ENCODE measurements at places on chromosomes 16 and 17.

DNA sequence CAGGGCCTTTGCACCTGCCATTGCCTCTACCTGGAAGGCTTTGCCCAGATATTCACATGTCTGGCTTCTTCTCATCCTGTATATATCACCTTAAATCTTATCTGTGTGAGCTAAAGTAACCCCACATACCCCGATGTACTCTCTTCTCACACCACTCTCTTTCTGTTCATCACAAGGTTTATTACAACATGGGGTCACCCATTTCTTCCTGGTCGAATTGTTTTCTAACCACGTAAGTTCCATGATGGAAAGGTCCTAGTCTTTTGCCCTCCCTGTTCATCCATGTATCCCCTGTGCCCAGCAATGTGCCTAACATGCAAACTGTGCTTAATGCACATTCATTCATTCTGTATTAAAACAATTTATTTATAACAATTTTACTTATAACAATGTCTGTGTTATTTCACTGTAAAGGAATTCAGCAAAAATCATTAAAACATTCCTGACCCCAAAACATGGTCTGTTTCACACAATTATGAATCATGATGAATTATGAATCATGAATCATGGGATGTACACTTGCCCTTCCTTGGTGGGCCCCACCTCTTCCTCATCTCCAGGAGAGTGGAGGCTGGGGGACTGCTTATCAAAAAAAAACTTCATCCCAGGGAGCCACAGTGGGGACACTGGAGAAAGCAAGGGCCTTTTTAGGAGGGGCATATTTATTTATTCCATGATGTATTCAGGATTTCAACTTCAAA is 336.4 kb downstream of the GRIN2A start:
- no peak for DNase-seq
- no peaks in the 10 kb centered on the region for H3K4me1 ChIP-seq
- no peak overlapping the region for H3K27ac ChIP-seq
- no peaks in the 10 kb centered on the region for H3K27me3 ChIP-seq

GRCh38 chr16:89122322-89122851 is 28.7 kb downstream of the ACSF3 start:
- H3K36me3 ChIP-seq, result peaks cover 4% of the 10 kb centered on the region
- no peaks in the 10 kb centered on the region for H3K4me1 ChIP-seq
- H3K27me3 ChIP-seq, result no peaks in the 10 kb centered on the region
- peak; percentile 20 for DNase-seq
- no peak overlapping the region for H3K4me3 ChIP-seq

GRCh38 chr17:67137026-67137370 is 92.6 kb downstream of the CACNG1 start:
- H3K36me3 ChIP-seq, result no peaks in the 10 kb centered on the region
- no peaks in the 10 kb centered on the region for H3K4me1 ChIP-seq
- no peak for DNase-seq
- no peaks in the 10 kb centered on the region for H3K27me3 ChIP-seq
- H3K4me3 ChIP-seq, result no peak overlapping the region

GRCh38 chr17:6147042-6147441 is 76.9 kb downstream of the WSCD1 start:
- no peak for DNase-seq
- H3K4me1 ChIP-seq, result no peaks in the 10 kb centered on the region
- no peaks in the 10 kb centered on the region for H3K27me3 ChIP-seq
- H3K4me3 ChIP-seq, result no peak overlapping the region

GRCh38 chr17:27466376-27466742 is 10.1 kb downstream of the KSR1 start:
- no peak overlapping the region for H3K4me3 ChIP-seq
- DNase-seq, result no peak
- no peaks in the 10 kb centered on the region for H3K27me3 ChIP-seq
- H3K4me1 ChIP-seq, result no peaks in the 10 kb centered on the region
- H3K36me3 ChIP-seq, result no peaks in the 10 kb centered on the region

DNA sequence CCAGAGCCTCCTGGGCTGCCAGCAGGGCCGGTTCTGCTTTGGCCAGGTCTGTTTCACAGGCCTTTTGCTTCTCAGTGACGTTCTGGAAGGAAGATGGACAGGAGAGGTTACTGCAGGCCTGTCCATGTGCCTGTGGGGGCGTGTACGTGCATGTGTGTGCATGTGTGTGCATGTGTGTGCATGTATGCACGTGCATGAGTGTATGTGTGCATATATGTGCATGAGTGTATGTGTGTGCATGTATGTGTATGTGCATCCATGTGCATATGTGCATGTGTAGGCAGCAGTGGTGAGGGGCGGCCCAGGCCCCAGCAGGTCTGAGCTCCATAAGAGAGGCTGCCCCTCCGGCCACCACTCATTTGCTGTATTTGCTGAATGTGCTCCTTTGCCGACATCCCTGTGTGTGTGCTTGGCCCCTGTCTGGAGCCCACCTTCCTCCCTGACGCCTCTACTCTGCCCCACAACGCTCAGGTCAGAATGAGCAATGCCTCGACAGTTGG is 81.8 kb downstream of the PGS1 start:
- H3K27me3 ChIP-seq, result no peaks in the 10 kb centered on the region
- H3K36me3 ChIP-seq, result no peaks in the 10 kb centered on the region
- H3K4me1 ChIP-seq, result no peaks in the 10 kb centered on the region
- H3K27ac ChIP-seq, result no peak overlapping the region
- DNase-seq, result no peak
- H3K4me3 ChIP-seq, result no peak overlapping the region

DNA sequence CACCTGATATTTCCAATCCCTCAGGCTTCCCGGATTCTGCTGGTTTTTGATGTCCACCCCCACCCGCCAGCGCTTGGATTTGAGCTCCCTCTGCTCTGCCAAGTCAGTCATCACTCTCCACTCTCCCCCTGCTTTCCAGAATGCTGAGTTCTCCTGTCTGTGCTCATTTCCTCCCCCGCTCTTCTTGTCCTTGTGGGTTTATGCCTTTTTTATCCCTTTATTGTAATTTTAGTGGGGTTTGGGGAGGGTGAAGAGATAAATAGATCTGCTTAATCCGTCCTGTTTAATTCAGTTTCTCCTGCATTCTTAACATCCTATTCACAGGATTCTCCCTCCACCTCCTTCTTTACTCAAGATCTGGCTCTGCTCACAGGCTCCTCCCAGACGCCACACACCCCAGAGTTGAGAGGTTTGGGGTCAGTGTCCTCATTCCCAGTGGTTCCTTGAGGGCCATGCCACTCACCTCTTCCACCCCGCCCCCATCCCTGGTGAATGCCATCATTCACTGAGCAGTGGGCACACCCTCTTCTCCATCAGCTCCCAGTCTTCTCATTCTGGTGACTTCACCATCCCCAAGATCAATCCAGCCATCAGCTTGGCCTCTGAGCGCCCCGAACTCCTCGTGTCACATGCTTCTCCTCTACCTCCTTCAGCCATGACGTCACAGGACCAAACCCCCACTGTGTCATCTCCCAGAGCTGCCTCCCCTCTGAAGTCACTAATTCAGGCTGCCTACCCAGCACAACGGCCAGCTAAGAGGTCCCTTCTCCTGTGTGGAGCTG is 15.1 kb upstream of the GUCY2D start:
- no peak for DNase-seq
- no peak overlapping the region for H3K4me3 ChIP-seq
- no peaks in the 10 kb centered on the region for H3K36me3 ChIP-seq
- no peaks in the 10 kb centered on the region for H3K4me1 ChIP-seq

DNA sequence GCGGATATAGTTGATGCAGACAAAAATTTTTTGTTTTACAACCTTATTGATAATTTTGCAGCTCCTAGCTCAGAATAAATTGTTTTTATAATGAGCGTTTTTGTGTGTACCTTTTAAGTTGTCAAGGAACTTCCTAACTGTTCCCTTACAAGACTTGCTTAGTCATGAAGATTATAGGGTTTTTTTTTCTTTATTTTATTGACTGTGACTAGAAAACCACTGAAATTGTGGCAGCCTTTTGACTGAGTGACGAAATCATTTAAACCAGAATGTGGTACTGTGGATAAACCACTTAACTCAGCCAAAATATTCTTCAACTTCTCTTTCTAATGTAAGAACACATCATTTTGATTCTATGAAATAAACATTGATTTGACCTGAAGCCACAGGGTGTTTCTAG is 40.8 kb upstream of the VPS4A start:
- DNase-seq, result no peak
- H3K36me3 ChIP-seq, result peaks cover 3% of the 10 kb centered on the region
- H3K4me3 ChIP-seq, result no peak overlapping the region
- H3K27ac ChIP-seq, result no peak overlapping the region
- no peaks in the 10 kb centered on the region for H3K27me3 ChIP-seq

- no peaks in the 10 kb centered on the region for H3K36me3 ChIP-seq
- peaks cover 34% of the 10 kb centered on the region for H3K4me1 ChIP-seq
- DNase-seq, result peak; percentile 72
- H3K27ac ChIP-seq, result peak overlapping the region; percentile 89
- H3K4me3 ChIP-seq, result peak overlapping the region; percentile 43
Measured at GRCh38 chr17:27244491-27245223, 49.3 kb upstream of the WSB1 start.

DNA sequence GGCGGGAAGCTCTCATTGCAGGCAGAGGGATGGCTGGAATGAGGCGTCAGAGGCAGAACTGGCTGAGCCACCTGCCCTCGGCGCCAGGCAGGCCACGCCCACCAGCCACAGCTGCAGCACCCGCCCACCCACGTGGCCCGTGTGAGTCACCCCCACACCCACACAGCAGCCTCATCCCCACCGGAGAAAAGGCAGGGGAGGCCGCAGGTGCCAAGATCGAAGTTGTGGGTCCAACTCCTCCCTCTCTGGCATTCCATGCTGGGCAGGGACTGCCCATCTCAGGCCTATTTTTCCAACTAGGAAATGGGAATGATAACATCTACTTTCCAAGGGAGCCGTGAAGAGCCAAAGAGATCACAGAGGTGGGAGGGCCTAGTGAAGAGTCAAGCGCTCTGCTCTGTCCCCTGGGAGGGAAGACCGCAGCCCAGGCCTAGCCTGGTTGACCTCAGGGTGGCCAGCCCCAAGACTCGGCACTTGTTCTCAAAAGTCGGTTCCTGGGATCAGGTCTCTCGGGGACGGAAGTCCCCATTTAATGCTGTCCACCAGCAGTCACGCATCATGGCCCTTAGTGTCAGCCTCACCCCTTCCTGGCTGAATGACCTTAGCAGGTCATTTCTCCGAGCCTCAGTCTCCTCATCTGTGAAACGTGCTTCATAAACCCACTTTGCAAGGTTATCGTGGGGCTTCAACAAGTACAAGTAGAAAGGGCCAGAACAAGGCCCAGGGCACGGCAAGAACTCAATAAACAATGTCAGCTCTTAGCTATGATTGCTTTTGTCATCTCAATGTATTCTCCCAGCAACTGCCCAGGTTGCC is at the start of gene TRPV3:
Gene TRPV3 (minus strand): TSS at position 45 of the 816 bp plus-strand sequence. CDS start 2,962 bp downstream, outside the sequence.
- H3K4me3 ChIP-seq, result peak within 1 kb of the TSS; percentile 29
- H3K27me3 ChIP-seq, result no peaks in the 10 kb centered on the region
- peaks cover 5% of the 10 kb centered on the region for H3K4me1 ChIP-seq

DNA sequence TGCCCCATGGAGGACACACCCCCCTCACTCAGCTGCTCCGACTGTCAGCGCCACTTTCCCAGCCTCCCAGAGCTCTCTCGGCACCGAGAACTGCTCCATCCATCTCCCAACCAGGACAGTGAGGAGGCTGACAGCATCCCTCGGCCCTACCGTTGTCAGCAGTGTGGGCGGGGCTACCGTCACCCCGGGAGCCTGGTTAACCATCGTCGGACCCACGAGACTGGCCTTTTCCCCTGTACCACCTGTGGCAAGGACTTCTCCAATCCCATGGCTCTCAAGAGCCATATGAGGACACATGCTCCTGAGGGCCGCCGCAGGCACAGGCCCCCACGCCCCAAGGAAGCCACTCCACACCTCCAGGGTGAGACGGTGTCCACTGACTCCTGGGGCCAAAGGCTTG is 2.1 kb downstream of the ZNF646 start:
- no peak overlapping the region for H3K4me3 ChIP-seq
- no peaks in the 10 kb centered on the region for H3K27me3 ChIP-seq
- H3K36me3 ChIP-seq, result peaks cover 4% of the 10 kb centered on the region
- H3K4me1 ChIP-seq, result peaks cover 20% of the 10 kb centered on the region

DNA sequence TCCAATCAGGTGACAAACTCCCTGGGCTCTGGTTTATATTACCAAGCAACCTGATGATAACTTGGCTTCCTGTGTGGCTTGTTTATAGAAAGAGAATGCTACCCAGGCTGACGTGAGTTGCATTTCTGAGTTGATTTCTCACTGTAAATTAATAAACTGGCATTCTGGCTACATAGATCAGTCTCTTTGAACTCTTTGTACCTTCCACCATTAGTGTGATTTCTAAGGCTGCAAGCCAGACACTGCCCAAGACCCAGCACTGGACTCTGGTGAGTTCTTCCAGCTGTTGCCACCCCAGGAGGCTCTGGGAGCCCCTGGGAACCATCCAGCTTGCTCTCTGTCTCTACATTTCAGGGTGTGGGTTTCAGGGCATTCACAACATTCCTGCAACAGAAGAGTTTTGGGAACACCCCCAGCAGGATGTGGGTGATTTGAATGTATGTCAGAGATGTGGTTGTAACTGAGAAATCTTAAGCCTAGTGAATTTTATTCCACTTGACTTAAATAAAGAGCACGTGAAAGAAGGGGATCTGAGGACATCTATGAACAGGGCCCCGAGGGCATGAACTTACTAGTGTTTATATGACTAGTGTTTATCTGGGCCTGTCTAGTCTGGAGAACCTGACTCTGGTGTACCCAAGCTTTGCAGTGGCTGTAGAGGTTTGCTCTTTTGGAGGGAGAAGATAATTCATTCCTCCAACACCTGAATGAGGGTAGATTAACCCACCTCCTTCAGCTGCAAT is 30.3 kb upstream of the LRRC37A start:
- no peaks in the 10 kb centered on the region for H3K27me3 ChIP-seq
- no peak overlapping the region for H3K4me3 ChIP-seq
- H3K27ac ChIP-seq, result peak overlapping the region; percentile 52
- no peaks in the 10 kb centered on the region for H3K36me3 ChIP-seq
- H3K4me1 ChIP-seq, result peaks cover 8% of the 10 kb centered on the region

- H3K4me1 ChIP-seq, result no peaks in the 10 kb centered on the region
- no peak overlapping the region for H3K27ac ChIP-seq
- H3K4me3 ChIP-seq, result no peak overlapping the region
- peak; percentile 56 for DNase-seq
Measured at GRCh38 chr16:27374804-27375425, 27.1 kb upstream of the IL21R start.

DNA sequence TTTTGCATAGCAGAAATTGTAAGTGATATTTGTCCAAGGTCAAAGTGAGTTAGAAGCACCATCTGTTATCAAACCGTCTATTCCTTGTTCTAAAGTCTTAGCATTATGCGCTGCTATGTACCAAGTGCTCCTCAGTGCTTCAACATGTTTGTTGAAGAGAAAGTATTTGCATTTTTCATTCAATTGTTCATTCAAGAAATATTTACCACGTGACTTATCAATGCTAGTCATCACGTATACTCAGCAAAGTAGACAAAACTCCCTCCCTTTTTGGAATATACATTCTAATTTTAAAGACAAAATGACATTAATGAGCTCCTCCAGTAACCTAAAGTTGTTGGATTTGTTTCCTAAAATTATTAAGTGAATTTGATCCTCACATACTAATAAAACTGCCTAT is 388.0 kb upstream of the CDH8 start:
- no peaks in the 10 kb centered on the region for H3K4me1 ChIP-seq
- H3K4me3 ChIP-seq, result no peak overlapping the region
- H3K36me3 ChIP-seq, result no peaks in the 10 kb centered on the region
- H3K27ac ChIP-seq, result no peak overlapping the region
- no peaks in the 10 kb centered on the region for H3K27me3 ChIP-seq

- no peak for DNase-seq
- H3K36me3 ChIP-seq, result peaks cover 3% of the 10 kb centered on the region
- no peaks in the 10 kb centered on the region for H3K4me1 ChIP-seq
- H3K27me3 ChIP-seq, result no peaks in the 10 kb centered on the region
- no peak overlapping the region for H3K4me3 ChIP-seq
Measured at GRCh38 chr17:12114686-12115418, 94.2 kb downstream of the MAP2K4 start.

GRCh38 chr17:44149750-44150329 is 8.1 kb downstream of the HROB start:
- H3K4me3 ChIP-seq, result no peak overlapping the region
- H3K4me1 ChIP-seq, result peaks cover 22% of the 10 kb centered on the region
- DNase-seq, result no peak

All from psoas muscle (tissue), 8 donors.